ENCODE measurements at places on chromosomes 2 and 18. TPM values are rescaled to one million over a fixed set of nuclear protein-coding genes. Genes with fewer than 3 reads are reported as not detected.

GRCh38 chr18:10441472-10441871, 13.0 kb upstream of the APCDD1 start:
- no peak for DNase-seq

DNA sequence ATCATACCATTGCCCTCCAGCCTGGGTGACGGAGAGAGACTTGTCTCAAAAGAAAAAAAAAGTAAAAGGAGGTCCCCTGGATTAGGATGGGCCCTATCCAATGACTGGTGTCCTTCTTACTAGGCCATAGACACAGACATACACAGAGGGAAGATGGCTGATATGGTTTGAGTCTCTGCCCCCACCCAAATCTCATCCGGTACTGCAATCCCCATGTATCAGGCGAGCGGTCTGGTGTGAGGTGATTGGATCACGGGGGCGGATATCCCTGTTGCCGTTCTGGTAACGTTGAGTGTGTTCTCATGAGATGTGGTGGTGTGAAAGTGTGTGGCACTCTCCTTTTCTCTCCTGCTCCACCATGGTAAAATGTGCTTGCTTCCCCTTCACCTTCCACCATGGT, 7.8 kb upstream of the CNDP2 start:
- DNase-seq: no peak

DNA sequence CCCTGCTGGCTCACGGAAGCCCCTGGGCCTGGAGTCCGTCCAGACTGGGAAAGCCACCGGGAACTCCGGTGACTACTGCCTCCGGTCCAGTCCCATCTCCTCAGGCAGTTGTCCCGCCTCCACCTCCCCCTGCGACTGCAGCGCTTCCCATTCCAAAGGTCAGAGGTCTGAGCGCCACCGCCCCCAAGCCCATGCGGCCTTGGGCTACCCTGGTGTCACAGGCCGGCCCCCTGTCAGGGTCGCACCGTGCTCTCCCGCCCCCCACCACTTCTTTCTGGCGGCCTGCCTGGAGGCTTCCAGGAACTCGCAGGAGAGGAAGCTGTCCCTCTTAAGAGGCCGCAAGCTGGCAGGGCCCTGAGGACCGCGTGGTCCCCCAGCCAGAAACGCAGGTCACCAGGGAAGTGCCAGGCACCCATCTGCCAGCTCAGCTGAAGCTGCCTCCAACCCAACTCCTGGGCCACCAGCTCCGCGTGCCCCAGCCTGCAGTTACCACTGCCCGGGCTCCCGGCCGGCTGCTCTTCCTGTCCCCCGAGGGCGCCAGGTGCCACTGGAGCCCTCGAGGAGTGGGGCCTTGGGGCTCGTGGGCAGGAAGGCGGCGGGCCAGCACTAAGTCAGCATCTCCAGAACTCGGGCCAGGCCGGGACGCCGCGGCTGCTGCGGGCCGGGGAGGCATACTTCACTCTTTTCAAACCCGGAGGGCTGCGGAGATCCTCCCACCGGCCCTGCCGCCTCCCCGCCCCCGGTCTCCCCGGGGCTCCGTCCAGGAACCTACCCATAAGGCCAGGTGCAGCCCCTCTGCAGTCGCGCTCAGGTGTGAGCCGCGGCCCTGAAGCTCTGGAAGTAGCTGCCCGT, 83.3 kb upstream of the POMC start:
- DNase-seq: peak; percentile 79

DNA sequence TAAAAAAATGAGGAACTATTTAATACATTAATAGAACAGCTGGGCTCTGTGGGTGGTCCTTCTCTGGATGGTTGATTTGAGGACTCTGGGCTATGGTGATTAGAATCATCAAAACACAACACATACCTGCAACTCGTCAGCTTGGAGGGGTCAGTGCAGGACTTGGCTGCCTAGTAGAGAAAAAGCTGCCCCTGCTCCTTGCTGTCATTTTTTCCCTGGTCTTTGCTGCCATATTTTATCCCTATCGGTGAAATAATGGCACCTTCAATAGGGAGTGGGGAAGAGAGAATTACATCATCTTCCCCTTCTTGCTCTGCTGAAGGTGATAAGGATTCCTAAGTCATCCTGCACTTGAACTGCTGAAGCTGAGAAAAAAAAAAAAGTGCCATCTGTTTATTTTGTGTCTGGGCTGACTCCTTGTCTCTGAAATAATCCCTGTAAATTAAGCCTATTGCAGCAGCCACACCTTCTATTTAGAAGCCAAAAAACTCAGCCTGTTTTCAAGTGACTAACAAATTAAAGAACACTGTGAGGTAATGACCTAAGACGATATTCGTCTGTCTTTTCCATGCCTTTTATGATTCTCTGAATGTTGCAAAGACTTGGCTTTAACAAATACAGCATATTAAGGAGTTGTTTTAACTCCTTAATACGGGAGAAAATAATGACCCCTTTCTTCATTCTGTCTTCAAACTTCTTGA, 89.3 kb downstream of the ACVR1 start:
- no peak for DNase-seq

DNA sequence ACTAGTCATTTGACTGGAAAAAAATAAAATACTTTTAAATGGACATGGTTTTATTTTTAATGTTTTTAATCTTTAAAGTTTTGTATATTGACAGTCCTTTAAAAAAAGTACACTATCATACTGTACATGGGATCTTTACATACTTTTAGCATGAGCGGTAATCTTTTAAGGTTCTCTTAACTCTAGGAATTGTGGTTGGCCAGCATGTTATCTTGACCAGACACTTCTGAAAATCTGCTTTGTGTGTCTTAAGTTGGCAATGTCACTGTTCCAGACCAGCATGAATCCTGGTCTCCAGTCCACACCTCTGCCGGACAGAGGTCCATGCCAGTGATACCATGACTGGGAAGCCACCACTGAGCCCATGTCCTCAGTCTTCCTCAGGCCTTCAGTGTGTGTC, 17.7 kb downstream of the ITGB1BP1 start:
- no peak for DNase-seq

GRCh38 chr18:48831113-48831759, 119.5 kb downstream of the SMAD7 start:
- peak; percentile 53 for DNase-seq

GRCh38 chr2:23487735-23488492, 102.9 kb downstream of the KLHL29 start:
- no peak for DNase-seq

DNA sequence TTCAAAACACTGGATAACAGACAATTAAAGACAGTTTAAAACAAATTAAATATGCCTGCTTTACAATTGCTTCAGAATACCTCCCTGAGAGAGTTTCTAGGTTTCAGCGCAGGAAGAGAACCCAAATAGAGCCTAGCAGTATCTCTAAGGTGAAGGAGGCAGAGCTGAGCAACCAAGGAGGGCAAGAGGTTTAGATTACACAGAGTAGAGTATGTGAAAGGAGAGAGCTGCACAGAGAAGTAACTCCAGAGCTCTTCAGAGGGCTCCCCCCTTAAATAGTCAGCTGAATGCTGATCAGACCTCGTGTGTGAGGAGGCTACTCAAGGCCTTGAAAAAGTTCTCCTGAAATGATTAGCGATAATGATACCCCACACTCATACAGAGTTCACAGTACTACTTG, 386.5 kb upstream of the TCF4 start:
- no peak for DNase-seq

- DNase-seq: no peak
These were observed 52.7 kb downstream of the MAP2 start for GRCh38 chr2:209476367-209477208.

- DNase-seq: no peak
These were observed 259.7 kb downstream of the CDCA7 start for GRCh38 chr2:173614265-173614930.

TRABD2A gene
- 3.3 TPM for total RNA-seq

ASB18 gene
- total RNA-seq: not detected

EFHD1 gene
- total RNA-seq: 2.5 TPM

TCF7L1 gene
- total RNA-seq: 27.4 TPM

COL3A1 gene
- total RNA-seq: 1,124 TPM

PID1 gene
- total RNA-seq: 0.79 TPM

Measured in type B pancreatic cell (in vitro differentiated cells).